ENCODE measurements at places on chromosomes 3 and 15.

- no peak for DNase-seq
Observed at GRCh38 chr3:49530701-49531100, 23.6 kb upstream of the BSN start.

- DNase-seq: no peak
Observed at GRCh38 chr3:55169161-55169560, 241.3 kb upstream of the LRTM1 start.

- DNase-seq: no peak
Observed at GRCh38 chr3:167952969-167953368, 142.8 kb downstream of the GOLIM4 start.

DNA sequence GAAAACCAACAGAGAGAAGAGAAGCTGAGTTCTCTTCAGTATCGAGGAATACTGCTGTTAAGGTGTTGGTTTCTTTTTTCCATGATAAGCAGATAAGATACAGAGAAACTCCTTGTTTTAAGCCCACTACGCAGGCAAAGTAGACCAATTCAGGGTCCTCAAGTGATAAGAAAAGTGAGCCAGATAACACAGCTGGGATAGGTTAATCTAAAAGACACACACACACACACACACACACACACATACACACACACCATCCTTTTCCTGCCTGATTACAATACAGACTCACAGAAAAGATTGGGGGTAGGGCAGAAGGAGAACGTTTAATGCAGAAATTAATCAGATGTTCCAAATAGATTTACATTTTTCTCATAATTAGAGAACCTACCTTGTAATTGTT is 6.5 kb upstream of the PHLDB2 start:
- DNase-seq: no peak

- DNase-seq: no peak
Observed at GRCh38 chr15:42507514-42507913, 12.1 kb downstream of the SNAP23 start.

Measured in NCI-H2081 (cell line).